IPS DF 19.7 (cell line): ENCODE measurements at places on chromosomes 11 and 22.

- no peak for DNase-seq
Observed at GRCh38 chr11:72226701-72227100, 2.1 kb downstream of the INPPL1 start.

- no peak for DNase-seq
Observed at GRCh38 chr11:86143087-86144030, 74.5 kb upstream of the PICALM start.

- DNase-seq = no peak
Observed at GRCh38 chr11:29679996-29680395, 336.8 kb downstream of the KCNA4 start.

GRCh38 chr11:122619757-122620156 lies 35.8 kb upstream of the UBASH3B start:
- no peak for DNase-seq

DNA sequence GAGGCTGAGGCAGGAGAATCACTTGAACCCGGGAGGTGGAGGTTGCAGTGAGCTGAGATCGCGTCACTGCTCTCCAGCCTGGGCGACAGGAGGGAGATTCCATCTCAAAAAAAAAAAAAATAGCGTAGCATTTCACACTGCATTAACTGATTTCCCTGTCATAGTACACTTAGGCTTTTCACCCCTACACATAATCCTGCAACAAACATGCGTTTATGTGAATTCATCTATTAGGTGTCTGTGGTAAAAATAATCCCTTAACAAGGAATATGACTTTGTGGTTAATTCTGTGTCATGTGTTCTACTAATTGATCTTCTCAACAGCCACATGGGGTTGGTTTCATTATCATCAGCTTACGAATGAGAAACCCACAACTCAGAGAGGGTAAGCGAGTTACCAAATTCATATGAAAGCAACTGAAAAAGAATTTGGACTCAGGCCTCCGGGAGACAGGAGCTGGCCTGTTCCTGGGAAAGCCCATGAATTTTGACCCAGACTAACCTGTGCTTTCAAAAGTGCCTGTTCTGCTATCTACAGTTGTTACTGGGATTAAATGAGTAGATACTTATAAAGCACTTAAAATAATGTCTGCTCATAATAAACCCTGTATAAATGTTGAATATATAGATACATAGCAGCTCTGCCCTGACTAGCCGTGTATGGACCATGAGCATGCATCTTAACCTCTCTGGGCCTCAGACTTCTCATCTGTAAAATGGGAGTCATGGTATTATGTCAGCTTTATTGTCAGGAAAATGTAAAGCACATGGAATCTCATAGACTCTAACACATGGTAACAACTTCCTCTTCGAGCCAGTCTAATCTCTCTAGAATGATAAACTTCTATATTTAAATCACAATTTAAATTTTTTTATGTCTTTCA lies 36.6 kb downstream of the KCNJ1 start:
- DNase-seq = no peak

GRCh38 chr11:16154715-16155396 lies 201.5 kb downstream of the SOX6 start:
- DNase-seq = no peak

DNA sequence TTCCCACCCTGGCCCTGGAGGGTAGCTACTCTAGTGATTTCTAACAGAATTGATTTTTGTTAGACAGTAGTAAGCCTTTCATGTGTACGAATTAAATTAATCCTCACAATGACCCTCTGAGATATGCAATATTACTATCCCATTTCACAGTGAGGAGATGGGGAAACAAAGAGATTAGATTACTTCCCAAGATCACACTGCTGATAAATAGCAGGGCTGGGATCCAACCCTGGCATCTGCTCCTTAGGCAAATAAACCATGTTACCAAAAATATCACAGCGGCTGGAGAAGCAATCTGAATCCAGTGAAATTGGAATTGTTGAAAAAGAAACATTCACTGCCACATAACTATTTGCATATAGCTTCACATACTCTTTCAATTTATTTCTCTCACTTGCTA lies 12.8 kb upstream of the CAVIN3 start:
- DNase-seq = no peak

DNA sequence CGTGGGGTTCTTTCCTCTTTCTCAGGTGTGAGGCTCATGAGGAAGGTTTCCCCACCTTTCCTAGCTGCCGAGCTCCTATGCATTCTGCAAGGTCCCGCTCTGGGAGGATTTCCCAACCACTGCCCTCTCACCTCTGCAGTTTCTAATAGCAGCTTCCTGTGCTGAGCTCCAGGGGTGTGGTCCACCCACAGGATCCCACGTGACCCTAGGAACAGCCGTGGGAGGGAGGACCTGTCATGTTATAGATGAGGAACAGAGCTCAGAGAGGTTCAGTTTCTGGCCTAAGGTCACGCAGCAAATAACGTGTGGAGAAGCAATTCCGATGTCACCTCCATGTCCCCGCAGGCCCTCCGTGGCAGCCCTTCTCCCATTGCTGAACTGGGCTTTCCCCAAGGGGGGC lies 38.5 kb downstream of the FLRT1 start:
- no peak for DNase-seq

DNA sequence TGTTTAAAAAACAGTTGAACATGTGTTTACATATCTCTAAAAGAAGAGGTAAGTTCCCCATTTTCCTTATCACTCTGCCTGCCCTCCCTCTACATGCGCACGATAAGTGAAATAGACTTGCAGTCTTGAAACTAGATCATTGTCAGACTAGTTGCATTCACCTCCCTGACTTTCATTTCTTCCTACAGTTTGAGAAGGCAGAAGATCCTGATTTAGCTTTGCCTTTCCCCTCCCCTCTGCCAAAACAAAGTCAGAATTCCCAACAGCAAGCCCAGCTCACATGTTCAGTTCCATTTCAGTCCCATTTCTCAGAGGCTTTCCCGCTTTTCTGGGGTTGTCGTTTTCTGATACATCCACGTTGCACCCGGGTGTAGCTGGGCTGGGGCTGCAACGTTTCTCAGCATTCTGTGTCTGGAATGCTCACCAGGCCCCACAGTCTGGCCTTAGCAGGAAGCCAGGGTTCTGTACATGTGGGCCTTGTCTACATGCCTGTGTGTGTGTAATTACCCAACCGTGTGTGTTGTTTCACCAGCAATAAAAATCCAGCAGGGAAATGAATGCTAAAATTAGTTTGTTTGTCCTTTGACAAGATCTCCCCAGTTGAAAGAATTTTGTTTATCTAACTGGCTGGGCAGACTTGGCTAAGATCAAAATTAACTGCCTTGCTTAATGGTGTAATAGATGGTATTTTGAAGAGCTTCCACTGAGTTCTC lies 179.2 kb downstream of the DBX1 start:
- DNase-seq = no peak

GRCh38 chr11:67997475-67997921 lies 6.4 kb downstream of the UNC93B1 start:
- DNase-seq = no peak
